ENCODE measurements at places on chromosomes 5 and 9.

DNA sequence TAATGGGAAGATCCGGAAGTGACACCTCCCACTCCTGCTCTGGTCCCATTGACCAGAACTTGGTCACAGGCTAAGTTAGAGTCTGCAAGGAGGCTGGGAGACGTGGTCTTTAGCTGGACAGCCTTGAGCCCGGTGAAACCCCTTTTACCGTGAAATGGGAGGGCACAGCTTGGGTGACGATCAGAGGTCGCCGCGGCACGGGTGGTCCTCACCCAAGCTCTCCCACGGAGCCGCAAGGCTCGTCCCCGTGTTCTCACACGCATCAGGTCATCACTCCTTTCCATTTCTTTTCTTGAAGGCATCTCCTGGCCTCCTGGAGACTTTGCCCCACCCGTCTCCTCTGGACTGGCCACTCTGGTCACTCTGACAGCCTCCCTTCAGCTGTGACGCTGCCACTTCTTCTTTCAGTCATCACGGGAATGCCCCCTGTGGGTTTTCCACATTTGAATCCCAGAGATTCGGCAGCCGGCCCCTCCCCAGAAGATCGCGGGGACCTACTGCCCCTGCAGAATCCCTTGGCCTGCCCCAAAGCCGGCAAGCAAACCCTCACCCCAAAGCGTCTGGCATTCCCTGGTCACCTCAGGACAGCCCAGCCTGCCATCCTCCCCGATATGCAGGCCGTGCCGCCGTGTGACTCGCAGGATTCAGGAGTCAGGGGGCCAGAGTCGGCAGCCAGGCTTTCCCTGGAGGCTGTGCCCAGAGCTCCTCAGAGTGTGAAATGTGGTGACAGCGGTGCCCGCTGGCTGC lies 18.9 kb upstream of the EGFL7 start:
- DNase-seq: no peak

- DNase-seq: no peak
Measured at GRCh38 chr5:127423173-127423798, 94.2 kb upstream of the PRRC1 start.

GRCh38 chr9:113775749-113776148 lies 100.4 kb upstream of the ZNF618 start:
- no peak for DNase-seq

- no peak for DNase-seq
Measured at GRCh38 chr9:70488098-70488792, 73.8 kb upstream of the KLF9 start.

- no peak for DNase-seq
Measured at GRCh38 chr5:59206132-59206581, 623.3 kb downstream of the RAB3C start.

- DNase-seq: no peak
Measured at GRCh38 chr5:151454166-151454565, 6.8 kb downstream of the SLC36A1 start.

GRCh38 chr5:68416714-68417113 lies 201.2 kb downstream of the PIK3R1 start:
- DNase-seq: no peak
